ENCODE measurements at places on chromosomes 11 and 22.

DNA sequence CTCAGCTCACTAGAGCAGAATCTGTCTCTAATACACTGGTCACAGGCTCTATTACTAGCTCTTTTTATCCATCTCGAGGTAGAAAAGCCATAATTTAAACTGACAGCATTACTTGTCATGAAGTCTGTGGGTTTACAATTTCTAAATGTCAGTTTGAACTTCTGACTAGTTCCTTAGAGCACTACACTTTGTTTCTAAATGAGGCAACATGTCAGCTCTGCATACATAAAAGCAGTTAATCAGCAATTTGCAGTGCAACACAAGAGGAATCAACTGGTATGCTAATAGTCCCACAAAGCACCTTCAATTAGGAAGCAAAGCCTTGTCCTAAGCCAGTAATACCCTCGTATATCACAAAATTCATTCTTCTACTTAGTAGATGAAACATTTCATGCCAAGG is 321.3 kb downstream of the TTC28 start:
- no peak for DNase-seq

DNA sequence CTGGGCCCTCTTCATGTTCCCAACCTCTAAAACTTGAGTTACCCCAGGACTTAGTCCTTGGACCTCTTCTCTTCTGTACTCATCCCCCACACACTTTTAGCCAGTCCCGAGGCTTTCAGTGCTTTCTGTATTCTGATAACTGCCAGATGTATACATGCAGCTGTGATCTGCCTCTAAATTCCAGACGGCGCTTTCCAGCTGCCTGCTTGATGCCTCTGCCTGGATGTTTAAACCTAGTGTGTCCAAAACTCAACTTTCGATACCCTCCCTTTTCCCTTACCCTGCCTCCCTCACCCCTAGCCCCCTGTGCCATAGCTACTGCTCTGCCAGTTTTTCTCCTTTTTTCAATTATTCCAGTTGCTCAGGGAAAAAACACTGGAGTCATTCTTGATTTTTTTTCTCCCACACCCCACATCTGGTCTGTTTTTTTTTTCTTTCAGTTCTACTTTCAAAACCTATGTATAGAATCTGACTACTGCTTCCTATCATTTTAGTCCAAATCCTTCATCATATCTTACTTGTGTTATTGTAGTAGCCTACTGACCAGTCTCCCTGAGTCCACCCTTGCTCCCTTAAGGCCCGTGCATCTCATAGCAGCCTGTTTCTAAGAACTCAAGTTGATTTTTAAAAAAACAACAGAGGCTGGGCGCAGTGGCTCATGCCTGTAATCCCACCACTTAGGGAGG is 32.9 kb upstream of the TECTA start:
- DNase-seq, result no peak

DNA sequence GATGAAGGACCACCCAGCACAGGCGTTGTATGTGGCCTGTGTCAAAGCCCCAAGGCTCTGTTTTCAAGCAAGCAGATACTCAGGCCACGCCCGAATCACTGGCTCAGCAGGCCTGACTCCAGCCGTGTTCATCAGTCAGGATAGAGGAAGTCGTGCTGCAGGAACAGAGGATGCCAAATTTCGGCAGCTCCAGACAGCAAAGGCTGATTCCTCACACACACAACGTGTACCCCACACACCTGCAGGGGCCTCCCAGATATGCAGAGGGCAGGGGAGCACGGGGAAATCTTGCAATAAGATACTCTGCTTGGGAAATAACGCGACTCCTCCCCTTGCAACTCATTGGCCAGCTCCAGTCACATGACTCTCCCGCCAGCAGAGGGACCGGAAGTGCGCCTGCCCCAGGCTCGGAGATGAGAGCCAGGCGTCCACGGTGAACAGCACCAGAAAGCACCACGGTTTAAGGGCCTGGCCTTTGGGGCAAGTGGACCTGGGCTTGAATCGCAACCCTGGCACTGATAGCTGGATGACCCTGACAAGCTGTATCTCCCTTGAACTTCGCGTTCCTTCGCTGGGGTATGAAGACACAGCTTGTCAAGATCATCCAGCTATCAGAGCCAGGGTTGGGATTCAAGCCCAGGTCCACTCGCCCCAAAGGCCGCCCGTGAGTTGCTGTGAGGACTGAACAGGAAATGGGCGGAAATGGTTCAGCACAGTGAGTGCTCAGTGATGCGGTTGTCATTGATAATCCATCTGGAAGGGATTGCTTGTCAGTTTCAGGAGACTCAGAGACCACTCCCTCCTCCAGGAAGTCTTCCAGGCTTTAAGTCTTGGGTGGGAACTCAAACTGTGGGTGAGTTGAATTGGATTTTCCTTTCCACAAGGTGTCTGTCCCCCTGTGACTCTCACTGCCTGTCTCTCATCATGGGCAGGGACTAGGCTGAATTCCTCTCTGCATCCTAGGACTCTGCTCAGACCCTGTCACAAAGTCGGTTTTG is 88.5 kb downstream of the MYEOV start:
- DNase-seq, result peak; percentile 6

DNA sequence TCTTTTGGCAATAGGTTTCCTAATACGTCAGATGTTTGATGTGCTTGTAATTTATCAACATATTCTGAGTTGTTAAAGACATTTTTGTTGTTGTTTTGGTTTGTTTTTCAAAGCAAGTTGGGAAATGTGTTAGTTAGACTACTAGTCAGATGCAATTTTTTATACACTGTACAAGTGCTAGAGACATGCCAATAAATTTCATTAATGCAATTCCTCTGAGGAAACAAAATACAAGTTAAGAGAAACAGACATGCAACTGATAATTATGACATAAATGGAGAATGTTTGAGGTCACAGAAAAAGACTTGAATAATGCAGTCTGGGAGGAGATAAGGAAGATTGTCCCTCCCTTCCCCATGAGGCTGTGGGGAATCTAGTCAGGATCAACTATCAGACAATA is 5.9 kb downstream of the OR51T1 start:
- DNase-seq, result no peak

DNA sequence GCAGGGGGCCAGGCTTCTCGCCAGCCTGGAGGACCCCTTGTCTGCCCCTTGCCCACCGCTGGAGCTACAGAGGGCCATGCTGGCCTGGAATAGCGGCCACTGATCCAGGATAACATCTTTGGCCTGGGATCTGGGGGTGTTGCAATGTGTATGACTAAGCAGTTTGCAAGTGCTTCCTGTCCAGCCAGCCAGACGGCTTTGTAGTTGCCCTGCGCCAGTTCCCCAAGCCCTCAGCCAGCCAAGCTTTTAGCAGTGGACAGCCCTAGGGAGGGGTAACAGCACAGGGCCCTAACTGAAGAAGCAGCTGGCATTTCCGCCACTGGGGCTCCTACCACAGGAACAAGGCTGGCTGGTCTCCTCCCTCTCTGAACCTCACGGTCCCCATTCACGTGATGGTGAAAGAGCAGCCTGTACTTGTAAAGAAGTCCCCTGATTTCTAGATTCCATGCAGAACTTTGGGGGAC is 32.1 kb downstream of the UQCR10 start:
- DNase-seq, result peak; percentile 56

DNA sequence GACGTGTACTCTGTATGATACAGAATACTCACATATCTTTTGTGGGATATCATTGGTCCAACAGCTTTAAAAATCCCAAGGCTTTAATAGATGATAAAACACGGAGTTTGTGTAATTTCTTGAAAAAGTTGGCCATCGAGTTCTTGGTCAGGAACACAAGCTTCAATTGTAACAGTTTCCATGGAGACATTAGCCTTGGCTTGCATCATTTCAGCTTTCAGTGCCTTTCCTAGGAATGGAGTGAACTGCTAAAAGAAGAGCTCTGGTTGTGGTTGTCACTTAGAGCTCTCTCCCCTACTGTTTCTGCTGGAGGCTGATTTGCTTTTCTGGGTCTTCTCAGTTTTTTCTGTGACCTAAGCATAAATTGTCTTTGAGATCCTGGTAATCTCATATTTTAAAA is 14.2 kb downstream of the BMAL1 start:
- no peak for DNase-seq

- no peak for DNase-seq
These were observed 13.4 kb upstream of the COMT start for GRCh38 chr22:19928207-19928606.

DNA sequence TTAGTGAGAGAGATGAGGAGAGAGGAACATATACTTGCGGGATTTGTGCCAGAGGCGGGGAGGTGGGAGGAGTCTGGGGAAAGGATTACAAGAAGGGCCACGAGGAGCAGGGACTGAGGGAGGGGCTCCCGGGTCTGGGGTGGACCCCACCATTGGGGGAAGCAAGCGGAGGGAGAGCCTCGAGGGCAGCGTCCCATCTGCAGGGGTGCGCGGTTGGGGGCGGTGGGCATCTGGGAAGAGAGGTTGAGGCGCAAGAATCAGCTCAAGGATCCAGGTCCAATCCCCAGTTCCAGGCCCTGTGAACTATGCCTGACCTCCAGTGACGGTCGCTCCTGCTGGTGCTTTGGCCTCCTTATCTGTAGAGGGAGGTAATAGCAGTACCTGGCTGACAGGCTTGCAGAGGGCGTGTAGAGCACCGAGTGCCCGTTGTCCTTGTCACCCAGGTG is 38.0 kb downstream of the ADAMTS15 start:
- DNase-seq, result no peak

- no peak for DNase-seq
These were observed 4.4 kb downstream of the PKNOX2 start for GRCh38 chr11:125168918-125169456.

GRCh38 chr11:47506795-47507562 is 46.0 kb downstream of the CELF1 start:
- no peak for DNase-seq

DNA sequence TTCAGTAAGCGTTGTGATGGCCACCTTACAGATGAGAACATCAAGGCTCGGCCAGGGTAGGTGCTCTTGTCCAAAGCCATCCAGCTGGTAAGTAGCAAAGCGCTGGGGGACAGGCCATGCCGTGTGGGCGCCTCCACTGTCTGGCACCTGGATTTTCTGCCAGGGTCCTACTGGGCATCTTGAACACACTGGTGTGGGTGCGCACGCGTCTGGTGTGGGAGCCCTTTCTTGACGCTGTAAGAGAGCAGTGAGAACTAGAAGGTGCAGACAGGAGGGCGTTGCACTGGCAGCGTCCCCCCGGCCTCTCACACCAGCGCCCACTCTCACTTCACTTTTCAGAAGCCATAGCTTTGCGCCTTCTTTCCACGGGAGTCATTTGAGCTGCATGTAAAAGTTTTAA is 296.6 kb downstream of the TBC1D22A start:
- no peak for DNase-seq

DNA sequence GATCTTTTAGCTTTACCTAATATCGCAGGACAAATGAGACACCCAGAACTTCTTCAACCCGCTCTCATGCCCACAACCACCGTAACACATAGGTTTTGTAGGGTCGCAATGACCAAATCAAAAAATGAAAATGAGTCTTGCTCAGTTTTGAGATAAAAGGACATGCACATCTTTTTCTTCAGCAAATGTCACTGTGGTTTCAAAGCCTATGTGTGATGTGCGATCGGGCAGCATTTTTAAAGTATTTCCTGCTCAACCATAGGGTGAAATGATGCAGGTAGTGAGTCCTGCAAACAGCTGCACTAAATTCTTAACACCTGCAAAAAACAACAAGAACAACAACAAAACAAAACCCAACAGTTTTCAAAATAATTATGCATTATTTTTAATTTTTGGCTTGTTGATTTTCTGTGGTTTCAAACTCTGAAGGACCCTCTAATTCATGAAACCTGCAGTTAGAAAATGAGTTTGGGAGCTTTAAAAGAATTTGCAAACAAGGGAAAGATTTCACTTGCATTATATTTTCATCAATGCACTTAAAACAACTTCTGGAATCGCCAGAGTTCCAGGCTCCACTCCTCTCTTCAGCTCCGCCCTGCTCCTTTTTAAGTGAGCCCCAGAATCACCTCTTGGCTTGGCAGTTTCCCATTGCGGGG is 79.4 kb downstream of the PRR5L start:
- DNase-seq, result no peak

DNA sequence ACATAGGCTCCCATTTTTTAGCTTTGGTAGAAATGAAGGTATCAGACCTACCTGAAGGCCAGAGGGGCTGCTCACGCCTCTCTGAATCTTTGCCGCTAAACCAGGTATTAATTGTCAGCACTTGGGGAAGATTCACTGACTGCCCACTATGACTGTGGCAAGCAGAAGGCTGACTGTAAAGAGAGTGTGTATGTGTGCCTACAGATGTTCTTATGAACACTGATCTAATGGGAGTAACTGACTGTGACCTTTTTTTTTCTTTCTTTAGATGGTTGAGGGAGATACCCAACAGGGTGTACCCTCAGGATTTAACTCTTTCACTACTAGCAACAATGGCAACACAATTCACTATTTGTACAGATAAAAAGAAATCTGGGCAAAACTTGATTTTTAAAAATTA is at the start of gene RAG2:
RAG2 (minus strand) TSS at position 186 of the 400 bp plus-strand sequence. CDS start 4,068 bp downstream, outside the sequence.
- no peak for DNase-seq

DNA sequence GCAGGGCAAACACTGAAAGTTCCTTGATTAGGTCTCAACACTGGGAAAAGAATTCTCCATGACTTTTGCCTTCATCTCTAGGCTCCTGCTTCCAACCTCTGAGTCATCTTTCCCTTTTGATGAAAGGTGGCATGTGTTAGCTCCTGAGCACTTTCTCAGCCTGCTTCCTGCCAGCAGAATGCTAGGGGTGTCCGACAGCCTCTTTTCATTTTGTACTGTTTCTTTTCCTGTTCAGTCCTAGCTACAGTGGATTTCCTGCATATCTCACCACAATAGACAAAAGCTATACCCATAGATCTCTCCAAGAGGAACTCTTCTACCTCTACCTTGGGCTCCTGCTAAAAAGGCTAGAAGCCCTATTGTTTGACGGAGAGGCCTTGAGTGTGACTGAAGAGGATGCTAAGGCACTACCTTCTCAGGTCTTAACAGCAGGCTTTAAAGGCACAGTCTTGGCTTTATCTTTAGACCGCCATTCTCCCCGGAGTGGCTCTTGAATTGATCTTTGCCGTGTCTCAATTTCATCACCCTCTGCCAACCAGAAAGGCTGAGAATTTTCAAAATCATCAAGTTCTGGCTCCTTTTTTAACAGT is 145.5 kb downstream of the RBFOX2 start:
- DNase-seq, result no peak

GRCh38 chr22:39661842-39662685 is 91.5 kb downstream of the CACNA1I start:
- peak; percentile 79 for DNase-seq

GRCh38 chr11:95100191-95100648 is 10.6 kb downstream of the ENDOD1 start:
- DNase-seq, result peak; percentile 46

Data from hematopoietic multipotent progenitor cell treated with erythropoietin and hydrocortisone succinate and interleukin-3 and kit ligand, for 17 days (in vitro differentiated cells).